ENCODE measurements at places on chromosomes 12 and 14. TPM values are rescaled to one million over a fixed set of nuclear protein-coding genes. Genes with fewer than 3 reads are reported as not detected.
A peak's percentile ranks its signal among the peaks of the same experiment; 100 is the strongest.

The ADAMTS20 gene
- not detected for total RNA-seq

DNA sequence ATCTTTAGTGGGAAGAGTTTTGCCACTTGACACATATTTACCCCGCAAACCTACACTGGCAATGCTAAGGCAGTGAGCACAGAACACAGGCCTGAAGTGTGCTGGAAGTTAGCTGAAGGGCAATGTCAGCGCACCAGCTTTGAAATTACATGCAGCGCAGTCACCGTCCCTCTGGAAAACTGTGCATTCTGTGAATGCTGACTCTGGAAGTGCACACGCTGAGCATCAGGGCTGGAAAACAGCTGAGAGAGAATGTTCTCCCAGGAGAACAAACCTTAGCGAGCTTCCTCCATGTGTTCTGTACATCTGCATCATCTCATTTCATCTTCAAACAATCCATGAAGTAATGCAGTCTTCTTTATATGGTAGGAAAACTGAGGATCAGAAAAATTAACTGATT, 448.2 kb downstream of the NRXN3 start:
- DNase-seq, result no peak

DNA sequence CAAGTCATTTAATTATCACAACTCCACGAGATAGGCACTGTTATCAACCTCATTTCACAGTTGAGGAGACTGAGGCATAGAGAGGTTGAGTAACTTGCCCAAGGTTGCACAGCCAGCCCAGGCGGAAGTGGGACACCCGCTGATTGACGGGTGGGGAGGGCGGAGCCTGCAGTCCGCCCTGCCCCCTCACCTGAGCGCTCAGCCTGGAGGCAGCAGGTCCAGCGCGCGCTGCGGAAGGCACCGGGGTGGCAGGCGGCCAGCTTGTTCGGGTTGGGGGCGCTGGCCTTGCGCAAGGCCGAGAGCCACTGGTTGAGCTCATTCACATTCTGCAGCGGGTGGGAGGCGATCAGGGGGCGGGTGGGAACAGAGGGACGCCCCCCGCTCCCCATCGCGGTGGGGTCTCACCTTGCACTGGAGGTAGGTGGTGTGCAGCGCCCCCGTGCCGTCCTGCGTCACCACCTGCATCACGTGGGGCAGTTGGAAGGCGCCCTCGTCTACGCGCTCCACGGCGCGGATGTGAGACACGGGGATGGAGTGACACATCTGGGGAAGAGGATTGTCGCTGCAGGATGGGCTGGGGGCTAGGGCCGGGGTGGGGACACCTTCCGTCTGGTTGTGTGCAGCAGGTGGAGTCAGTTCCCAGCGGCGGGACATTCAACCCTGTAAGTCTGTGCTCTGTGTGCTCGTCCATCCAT, 31.7 kb downstream of the RASAL1 start:
- no peak for DNase-seq

The ANKRD9 gene
- 20.9 TPM for total RNA-seq

GRCh38 chr14:72810201-72810600, 83.7 kb downstream of the DPF3 start:
- DNase-seq, result no peak

The DIABLO gene
- total RNA-seq, result 107 TPM

The RNU7-1 gene
- total RNA-seq, result not detected

The CDCA3 gene
- total RNA-seq, result 126 TPM

The HCFC2 gene
- total RNA-seq, result 14.6 TPM

GRCh38 chr12:81470923-81471322, 288.2 kb downstream of the PPFIA2 start:
- no peak for DNase-seq

DNA sequence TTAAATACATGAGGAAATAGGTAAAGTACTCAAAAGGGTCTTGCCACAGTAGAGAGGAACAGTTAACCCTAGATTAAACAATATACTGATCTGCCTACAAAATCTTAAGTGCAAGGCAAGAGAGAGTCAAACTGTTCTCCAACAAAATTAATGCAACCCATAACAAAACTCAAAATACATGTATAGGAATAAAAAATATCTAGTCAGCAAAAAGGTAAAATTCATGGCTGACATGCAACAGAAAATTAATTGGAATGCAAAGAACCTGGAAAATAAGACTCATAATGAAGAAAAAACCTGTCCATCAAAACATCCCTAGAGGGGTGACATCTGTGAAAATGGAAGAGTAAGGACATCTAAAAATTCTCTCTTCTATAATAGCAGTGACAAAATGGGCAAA, 173.6 kb downstream of the ADAMTS20 start:
- DNase-seq, result no peak

GRCh38 chr14:52929192-52929807, 21.6 kb downstream of the FERMT2 start:
- no peak for DNase-seq

The NPFF gene
- total RNA-seq, result not detected

DNA sequence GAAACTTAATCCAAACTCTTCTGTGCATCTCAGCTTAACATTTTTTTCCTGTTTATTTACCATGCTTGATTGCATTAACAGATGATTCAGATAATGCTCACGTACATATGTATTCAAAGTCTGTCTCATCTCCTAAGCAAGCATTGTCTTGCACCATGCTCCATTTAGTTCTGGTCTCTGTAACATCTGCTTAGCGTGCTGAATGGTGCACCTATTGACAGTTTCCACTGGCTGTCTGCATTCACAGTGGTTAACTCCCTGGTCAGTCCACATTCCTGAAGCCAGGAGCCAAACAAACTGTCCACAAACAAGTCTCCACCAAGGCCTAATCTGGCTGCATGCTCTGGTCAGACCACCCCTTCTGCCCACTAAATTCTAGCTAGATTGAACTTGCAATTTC, 83.9 kb downstream of the KNTC1 start:
- no peak for DNase-seq

GRCh38 chr14:71359823-71360222, 452.6 kb downstream of the PCNX1 start:
- DNase-seq, result no peak

DNA sequence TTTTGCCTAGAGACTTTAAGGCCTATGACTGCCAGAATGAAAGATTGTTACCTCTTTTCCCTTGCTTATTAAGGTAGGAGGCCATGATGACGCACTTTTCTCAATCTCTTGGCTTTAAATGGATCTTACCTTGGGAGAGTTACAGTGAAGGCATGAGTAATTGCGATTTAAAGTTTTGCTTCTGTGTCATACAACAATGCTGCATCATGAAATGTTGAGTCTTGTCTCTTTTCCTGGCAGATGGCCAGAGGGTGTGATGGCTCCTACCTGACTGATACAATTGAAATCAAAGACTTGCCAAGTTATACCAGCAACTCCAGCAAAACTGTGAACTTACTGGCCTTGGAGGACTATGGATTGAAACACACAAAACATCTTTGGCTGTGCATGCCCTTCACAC, 17.2 kb upstream of the LRRK2 start:
- DNase-seq, result no peak

DNA sequence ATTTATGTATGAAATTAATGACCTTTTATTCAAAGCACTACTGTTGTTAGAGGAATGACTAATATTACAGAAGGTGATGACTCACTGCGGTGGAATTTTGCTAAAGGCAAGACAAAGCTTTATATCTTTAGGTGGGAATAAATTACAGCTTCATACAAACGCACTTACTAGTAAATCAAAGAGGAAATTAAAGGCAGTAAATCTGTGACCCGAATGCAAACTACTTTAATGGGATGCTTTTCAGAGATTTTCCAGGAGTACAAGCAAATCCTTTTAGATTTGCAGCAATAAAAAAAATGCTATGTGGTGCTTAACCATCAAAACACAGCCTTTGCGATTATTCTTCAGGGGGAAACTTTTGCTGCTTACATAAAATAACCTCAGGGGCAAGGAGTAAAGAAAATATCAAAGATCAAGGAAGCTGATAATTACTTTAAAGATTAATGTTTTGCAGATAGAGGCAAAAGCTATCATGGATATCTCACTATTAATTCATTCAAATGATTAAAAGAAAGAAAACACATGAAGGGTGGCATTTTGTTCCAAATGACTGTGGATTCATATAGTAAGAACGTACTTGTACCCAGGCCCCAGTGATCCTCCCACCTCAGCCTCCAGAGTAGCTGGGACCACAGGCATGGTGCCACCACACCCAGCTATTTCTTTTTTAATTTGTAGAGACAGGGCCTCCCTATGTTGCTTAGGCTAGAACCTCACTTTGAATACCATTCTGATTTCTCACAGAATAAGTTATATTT, 98.9 kb downstream of the DENND5B start:
- peak; percentile 97 for DNase-seq

DNA sequence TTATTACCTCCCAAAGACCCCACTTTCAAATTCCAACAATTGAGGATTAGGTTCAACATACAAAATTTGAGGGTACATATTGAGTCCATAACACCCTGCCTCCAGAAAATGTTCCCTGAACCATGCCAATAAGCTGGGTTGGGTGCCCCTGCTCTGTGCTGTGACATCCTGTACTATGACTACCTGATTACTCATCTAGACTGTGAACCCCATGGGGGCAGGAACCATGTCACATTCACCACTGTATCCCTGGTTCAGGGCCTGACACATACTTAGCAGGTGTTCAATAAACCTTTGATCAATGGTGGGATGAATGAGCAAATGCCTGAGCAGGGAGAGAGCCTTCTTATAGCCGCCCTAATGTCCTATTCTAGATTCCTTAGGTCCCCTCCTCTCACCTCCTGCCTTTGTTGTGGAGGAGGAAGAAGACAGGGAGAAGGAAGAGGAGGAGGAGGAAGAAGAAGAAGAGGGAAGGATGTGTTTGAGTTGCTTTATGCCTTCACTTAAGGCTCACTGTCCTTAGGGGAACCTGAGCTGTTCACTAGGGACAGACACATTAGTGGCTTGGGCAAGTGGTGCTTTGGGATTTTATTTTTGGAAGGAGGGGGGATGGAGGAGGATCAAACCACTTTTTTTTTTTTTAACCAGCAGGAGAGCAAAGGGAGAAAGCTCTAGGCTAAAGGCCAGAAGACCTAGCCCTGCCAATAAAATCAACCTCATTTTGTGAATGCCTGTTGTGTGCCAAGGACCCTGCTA, 21.3 kb downstream of the GPR68 start:
- DNase-seq, result no peak

DNA sequence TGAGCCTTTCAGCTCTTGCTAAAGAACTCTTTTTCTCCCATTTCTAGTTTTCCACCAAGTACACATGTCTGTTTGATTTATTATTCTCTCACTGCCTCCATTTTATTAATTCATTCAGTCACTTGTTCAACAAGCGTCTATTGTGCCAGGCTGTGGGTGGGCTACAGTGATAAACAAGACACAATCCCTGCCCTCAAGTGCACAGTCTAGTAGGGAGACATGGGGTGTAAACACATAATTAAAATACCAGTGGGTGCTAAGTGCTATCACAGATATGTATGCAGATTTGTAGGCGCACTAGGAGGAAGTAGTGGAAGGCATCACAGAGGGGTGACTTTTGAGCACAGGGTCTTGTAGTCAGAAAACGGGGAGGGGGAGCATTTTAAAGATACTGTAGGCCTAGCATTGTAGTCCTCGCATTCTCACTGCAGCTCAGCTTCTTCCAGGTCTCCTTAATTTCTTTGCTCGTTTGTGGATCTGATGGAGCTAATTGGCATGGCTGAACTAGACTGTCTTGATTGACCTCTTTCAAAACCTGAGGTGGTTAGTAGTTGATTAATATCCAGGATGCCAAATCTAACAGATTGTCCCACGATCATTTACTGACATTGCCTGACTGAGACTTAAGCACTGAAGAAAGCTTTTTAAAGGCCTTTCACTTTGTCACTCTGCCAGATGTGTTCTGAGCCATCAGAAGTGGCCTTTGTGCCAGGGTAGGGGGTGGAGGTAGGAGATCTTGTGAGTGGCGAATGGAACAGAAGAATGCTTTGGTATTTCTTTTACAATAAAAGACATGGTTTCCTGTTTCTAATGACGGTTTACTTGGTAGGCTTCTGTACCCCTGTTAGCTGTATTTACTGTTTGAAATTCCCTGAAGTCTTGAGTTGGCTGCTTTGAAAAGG, 116.9 kb downstream of the DIP2B start:
- peak; percentile 60 for DNase-seq

DNA sequence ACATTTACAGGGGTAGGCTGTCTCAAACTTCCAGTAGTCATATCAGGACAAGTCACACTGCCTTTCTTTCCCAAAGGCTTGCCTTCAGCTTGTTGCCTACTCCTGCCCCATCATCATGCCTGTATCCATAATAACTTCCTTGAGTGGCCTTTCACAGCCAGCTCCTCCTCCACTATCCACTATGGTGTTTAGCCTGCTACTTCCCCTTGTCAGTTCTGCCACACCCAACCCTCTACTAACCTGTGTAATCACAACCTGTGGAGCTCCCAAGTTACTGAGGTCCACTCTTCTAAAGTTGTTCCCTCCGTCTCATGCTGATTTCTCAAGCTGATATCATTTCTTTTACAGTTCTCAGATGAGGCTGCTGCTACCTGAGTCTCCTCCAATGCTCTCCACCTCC, 159.9 kb downstream of the BMP4 start:
- no peak for DNase-seq

- no peak for DNase-seq
These were observed 68.2 kb upstream of the MUCL1 start for GRCh38 chr12:54786081-54786480.

DNA sequence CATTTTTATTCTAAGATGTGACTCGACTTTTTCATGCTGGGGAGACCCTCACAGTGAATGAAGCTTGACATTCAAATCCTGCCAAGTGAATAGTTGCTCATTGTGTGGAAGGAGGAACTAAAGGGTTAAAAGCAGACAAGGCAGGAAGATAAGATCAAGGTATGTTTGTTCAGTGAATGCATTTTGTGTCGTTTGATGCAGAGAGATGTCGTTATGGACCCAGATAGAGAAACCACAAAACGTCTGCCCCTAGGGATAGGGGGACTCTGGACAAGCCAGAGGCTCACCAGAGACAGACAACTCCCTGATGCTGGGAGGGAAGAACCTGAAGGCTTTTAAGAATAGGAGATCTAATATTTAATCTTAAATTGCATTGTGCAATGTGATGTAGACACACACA, 72.5 kb upstream of the MYL2 start:
- DNase-seq, result no peak

- no peak for DNase-seq
These were observed 6.3 kb downstream of the GON7 start for GRCh38 chr14:93200553-93200952.

GRCh38 chr12:94183708-94184379, 35.5 kb downstream of the PLXNC1 start:
- DNase-seq, result no peak

- DNase-seq, result no peak
These were observed 11.4 kb upstream of the CFAP54 start for GRCh38 chr12:96478011-96478410.

DNA sequence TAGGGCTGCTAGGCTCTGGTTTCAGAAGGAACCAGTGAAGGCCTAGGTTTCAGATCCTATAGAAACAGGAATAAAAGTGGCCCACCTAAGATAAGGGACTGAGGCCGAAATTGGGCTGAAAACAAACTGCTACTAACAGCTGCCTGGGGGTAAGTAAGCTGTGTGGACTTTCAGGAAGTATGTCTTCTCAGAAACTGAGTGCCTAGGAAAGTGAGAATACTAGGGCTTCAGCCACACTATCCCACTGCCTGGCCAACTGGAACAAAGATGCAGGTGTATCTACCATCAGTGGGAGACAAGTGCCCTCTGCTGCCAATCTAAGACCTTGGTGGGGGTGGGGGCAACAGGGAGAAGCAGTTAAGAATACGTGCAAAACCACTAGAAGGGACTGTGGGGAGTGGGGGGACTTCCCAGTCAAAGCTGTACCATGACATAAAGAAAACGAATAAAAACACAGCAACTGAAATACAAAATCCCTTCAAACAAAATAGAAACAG, 82.5 kb downstream of the MED13L start:
- no peak for DNase-seq

- DNase-seq, result peak; percentile 68
These were observed 279.3 kb downstream of the DUSP6 start for GRCh38 chr12:89073027-89073398.

- DNase-seq, result no peak
These were observed 413 bp upstream of the ALX1 start for GRCh38 chr12:85279449-85280164.
